SJSA1 (cell line): ENCODE measurements at places on chromosomes 6 and 20. TPM values are rescaled to one million over a fixed set of nuclear protein-coding genes. Genes with fewer than 3 reads are reported as not detected.

- no peak overlapping the region for H3K4me3 ChIP-seq
- H3K4me1 ChIP-seq: peaks cover under 1% of the 10 kb centered on the region
- DNase-seq: no peak
- H3K36me3 ChIP-seq: no peaks in the 10 kb centered on the region
Measured at GRCh38 chr6:137843211-137843610, 23.8 kb upstream of the TNFAIP3 start.

DNA sequence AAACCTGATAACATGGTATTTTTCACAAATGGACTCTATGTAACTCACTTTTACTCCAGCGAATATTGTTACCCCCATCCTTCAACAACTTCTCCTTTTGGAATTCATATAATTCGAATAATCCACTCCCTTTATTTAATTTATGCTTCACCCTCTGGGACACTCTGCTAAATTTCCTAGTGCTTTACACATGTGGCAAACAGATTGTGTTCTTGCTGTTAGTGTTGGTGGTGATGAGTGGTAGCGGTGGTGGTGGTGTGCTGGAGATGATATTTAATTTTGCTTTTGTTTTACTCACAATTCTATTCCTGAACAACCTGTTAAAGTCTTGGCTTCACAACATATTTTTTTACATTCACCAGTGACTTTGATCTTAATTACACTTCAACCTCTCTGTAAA lies 32.8 kb downstream of the HTR1B start:
- no peak overlapping the region for H3K4me3 ChIP-seq
- no peaks in the 10 kb centered on the region for H3K36me3 ChIP-seq
- H3K27ac ChIP-seq: no peak overlapping the region
- no peaks in the 10 kb centered on the region for H3K27me3 ChIP-seq
- H3K4me1 ChIP-seq: no peaks in the 10 kb centered on the region
- DNase-seq: no peak

DNA sequence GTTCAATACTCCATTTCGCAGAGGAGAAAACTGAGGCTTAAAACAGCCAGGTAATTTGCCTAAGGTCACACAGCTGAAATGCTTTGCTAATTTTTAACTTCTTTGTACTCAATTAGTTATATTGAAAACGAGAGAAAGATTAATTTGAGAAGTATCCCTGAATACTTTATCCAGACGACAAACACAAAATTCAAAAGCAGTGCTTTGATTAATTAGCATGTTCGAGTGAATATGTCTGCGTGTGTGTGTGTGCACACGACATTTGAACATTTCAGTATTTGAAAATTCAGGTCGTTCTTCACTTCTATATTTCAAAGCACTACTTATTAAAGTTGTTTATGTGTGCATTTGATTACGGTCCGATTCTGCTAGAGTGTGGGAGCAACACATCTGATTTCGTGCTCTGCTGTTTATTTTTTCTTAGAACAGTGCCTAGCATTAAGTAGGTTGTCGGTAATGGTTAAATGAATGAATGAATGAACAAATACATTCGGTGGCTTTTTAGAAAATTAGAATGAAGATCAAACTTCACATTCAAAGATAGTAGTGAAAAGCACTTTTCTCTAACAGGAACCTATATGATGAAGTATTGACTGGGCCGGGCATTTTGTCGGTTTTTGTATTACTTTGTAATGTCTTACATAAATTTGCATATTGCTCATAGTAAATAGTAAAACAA lies 36.9 kb upstream of the SYNCRIP start:
- peak overlapping the region; percentile 96 for H3K27ac ChIP-seq
- DNase-seq: no peak

DNA sequence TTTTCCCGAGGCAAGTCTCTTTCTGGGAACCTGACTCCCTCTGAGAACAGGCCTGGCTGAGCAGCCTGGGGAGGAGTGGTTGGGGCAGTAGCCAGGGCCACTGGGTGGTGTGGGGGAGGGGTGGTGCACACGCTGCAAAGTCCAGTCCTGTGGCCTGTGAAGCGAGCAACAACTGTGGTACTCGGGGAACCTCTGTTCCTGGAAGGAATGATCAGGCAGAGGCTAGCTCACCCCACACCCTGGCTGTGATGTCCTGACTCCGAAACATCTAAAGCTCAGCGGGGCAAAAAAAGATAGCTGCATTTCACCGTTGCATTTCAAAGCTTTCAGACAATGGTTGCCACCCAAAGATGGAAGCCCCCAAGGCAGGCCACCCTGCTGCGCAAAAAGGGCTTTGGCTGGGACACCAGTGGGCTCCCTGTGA lies 25.5 kb downstream of the PCK1 start:
- no peaks in the 10 kb centered on the region; the same call in 1 of the 2 replicates for H3K27me3 ChIP-seq
- no peak for DNase-seq
- H3K4me3 ChIP-seq: no peak overlapping the region
- no peak overlapping the region for H3K27ac ChIP-seq
- peaks cover 15% of the 10 kb centered on the region for H3K4me1 ChIP-seq

GRCh38 chr6:38498085-38498484 lies 141.6 kb downstream of the BTBD9 start:
- H3K4me3 ChIP-seq: no peak overlapping the region
- no peaks in the 10 kb centered on the region for H3K4me1 ChIP-seq
- H3K27me3 ChIP-seq: no peaks in the 10 kb centered on the region
- no peak for DNase-seq

DNA sequence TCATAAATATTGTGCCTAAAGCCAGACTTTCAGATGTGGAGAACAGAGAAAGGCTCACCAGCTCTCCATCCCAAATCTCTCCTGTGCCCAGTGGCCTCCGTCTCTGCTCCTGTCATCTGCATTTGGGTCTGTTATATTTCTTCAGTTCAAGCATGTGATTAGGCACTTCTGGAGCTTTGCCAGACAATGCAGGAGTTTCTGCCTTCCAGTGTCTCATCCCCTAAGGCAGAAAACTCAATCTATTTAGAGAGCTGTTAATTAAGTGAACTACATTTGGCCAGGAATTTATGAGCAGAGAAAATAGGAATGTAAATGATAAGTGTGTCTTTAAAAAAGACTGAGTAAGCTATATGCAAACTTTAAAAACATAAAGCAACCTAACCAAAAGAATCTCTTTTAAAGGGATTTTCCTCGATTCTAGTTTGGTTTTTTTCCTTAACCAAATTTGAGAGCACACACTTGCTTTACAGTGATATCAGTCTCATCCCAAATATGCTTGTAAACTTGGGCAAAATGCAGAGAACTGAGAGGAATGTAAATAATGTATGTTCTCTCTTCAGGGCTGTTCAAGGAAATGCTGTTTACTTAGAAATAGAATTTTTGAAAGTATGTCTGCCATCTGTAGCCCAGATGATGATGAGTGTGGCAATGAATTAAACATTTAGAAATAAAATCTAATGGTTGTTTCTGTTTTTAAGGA lies 113.9 kb downstream of the ELOVL4 start:
- DNase-seq: no peak
- H3K27ac ChIP-seq: no peak overlapping the region
- H3K4me1 ChIP-seq: no peaks in the 10 kb centered on the region
- no peaks in the 10 kb centered on the region for H3K36me3 ChIP-seq

GRCh38 chr20:32443386-32443974 lies 85.3 kb downstream of the ASXL1 start:
- peaks cover 66% of the 10 kb centered on the region for H3K36me3 ChIP-seq
- no peaks in the 10 kb centered on the region for H3K4me1 ChIP-seq
- no peak overlapping the region for H3K27ac ChIP-seq
- H3K27me3 ChIP-seq: no peaks in the 10 kb centered on the region

GRCh38 chr6:5778906-5779305 lies 227.8 kb downstream of the NRN1 start:
- DNase-seq: no peak
- no peak overlapping the region for H3K27ac ChIP-seq
- no peaks in the 10 kb centered on the region for H3K36me3 ChIP-seq

DNA sequence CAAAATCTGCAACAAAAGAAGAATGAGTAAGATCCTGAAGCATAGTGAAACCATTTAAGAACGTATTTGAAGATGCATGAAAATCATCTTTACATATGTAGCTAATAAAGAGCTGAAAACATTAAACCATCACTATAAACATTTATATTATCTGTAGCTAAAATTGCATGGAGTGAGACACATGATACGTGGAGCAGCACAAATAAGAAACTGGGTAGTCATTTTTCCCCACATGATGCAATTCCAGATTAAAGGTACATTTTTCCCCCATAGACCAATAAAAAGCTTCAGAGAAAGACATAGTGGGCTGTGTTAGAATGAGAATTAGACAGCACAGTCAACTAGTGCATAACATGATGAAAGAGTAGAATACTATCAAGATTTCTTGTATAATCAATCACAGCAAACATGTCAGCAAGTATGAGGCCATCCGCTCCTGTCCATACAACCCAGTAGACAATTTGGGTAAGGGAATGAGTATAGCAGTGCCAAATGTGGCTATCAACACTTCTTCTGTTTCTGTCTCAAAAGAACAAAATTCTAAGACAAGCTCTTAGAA lies 67.0 kb downstream of the RSPO3 start:
- DNase-seq: no peak
- H3K27ac ChIP-seq: no peak overlapping the region
- H3K4me3 ChIP-seq: no peak overlapping the region
- no peaks in the 10 kb centered on the region for H3K36me3 ChIP-seq

The SULF2 gene
- 0.09 and 2.2 TPM in 2 replicates for total RNA-seq

The ARFGEF3 gene
- total RNA-seq: not detected in 2 replicates

The SPEF1 gene
- not detected in 2 replicates for total RNA-seq

The PABPC1L gene
- total RNA-seq: 3.9 and 4.8 TPM in 2 replicates

The TSBP1 gene
- not detected in 2 replicates for total RNA-seq
